ENCODE measurements at places on chromosomes 3 and 15.

GRCh38 chr15:53746101-53746500 lies 13.4 kb downstream of the WDR72 start:
- DNase-seq = no peak

DNA sequence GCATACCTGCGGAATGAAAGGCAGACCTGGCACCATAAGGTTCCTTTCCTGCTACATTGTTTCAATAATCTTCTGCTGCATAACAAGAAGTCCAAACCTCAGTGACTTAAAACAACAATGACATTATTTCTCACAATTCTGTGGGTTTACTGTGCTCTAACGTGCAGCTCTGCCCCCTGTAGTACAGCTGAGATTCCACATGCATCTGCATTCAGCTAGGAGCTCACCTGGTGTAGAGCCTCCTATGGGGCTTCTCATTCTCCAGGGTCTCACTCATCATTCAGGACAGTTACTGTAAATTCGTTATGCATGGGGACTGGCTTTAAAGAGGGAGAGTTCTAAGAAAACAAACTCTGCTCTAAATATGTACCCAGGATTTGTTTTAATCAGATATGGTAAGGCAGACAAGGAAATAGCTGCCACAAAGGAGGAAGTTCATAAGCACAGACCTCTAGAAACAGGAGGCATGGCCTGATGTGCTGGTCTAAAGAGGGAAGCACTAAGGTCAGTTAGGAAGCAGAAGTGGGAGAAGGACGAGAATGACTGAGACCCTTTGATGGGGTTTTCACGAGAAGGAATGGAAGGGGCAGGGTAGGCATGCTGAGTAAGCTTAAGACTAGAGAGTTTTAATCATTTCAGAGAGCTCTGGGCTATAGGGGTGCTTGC lies 347.0 kb downstream of the NEK10 start:
- no peak for DNase-seq

GRCh38 chr15:74317820-74318375 lies 49.5 kb downstream of the CYP11A1 start:
- peak; percentile 76 for DNase-seq

DNA sequence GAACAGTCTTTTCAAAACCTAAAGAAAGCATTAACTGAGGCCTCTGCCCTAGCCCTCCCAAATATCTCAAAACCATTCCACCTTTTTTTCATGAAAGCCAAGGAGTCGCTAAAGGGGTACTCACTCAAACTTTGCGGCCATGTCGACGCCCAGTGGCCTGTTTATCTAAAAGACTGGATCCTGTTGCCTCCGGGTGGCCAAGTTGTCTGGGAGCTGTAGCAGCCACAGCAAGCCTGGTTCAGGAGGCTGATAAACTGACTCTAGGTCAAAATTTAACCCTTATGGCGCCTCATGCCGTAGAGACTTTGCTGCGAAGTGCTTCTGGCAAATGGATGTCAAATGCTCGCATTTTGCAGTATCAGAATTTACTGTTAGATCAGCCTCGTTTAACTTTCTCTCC lies 39.5 kb downstream of the ZBTB11 start:
- no peak for DNase-seq

DNA sequence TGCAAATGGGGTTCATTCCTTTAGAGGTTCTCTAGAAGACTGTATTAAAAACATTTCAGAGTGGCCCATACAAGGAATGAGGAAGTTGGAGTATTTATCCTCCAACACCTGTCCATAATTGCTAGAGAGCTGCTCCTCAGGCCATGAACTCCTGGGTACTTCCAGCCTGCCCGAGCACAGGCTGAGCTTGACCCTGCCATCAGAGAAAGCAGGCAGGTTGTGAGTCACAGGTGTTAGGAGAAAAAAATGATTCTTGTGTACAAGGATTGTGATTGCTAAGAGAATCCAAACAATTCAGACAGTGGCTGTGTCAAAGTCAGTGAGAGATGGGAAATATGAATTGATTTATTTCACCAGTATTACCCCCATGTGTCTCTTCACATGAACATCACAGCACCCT lies 156.8 kb upstream of the GADL1 start:
- DNase-seq = no peak

- no peak for DNase-seq
Observed at GRCh38 chr15:38872732-38873131, 308.1 kb upstream of the RASGRP1 start.

DNA sequence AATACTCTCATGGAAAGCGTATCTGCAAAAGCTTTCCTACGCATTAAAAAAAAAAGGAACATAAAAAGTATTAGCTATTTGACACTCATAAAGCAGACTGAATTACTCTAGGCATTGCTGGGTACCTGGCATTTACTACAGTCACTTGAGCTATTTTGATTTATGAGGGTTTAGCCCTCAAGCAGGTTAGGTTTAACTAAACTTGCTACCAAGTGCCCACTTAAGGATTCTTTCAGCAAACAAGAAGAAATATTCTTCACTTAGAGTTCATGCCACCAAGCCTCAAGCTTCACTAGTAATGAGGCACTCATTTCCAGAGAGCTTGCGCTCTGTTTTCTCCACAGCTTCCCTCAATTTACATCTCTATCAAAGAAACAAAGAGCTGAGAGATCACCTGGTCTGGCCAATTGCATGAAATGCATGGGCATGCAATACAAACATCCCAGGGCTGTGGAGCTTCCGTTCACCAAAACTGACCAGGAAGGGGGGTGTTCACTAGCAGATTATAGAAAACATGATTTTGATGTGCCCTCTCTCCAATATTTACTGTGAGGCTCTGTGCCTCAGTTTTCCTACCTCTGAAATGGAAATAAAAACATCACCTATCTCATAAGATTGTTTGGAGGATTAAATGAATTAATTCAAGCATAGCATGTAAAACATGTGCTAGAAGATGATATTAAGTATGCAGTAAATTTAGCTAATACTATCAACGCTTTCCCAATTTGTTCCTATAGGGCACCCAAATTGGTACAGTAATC lies 217.3 kb downstream of the RORA start:
- DNase-seq = no peak

DNA sequence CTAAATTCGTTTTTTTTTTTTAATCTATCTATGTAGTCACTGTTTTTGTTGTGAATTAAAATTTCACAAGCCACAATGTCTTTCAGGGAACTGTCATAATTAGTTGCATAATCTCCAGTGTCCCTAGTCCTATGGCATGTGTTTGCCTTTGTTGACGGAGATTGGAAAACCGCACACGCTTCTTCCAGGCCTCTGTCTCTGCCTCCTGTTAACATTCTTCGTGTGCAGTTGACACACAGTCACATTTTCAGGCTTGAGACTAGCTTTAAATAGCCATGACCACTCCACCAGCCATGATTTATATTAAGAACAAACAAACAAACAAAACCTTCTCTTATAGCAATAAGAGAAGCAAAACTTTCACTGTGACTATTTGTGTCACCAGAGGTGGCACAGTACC lies 139.8 kb downstream of the DUT start:
- no peak for DNase-seq

GRCh38 chr3:12454816-12455121 lies 29.5 kb upstream of the TSEN2 start:
- DNase-seq = no peak

- DNase-seq = no peak
Observed at GRCh38 chr3:64685800-64686445, 1.9 kb downstream of the ADAMTS9 start.

DNA sequence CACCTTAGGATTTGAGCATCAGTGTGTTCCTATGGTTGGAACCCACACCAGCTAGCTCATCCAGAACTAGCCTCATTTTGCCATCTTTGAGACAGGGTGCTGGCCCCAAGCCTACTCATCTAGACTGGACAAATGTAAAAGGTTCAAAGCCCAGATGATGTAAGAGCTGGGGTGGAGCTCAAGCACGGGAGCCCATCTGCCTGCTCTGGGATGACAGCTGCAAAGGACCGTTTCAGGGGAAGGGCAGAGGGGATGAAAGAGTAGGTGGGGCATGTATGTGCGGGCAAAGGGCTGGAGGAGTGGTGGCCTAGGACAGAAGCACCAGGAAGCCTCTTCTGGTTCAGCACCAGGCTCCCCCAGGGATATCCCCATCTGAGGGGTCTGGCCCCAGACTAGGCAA lies 15.8 kb downstream of the CLK3 start:
- DNase-seq = no peak

DNA sequence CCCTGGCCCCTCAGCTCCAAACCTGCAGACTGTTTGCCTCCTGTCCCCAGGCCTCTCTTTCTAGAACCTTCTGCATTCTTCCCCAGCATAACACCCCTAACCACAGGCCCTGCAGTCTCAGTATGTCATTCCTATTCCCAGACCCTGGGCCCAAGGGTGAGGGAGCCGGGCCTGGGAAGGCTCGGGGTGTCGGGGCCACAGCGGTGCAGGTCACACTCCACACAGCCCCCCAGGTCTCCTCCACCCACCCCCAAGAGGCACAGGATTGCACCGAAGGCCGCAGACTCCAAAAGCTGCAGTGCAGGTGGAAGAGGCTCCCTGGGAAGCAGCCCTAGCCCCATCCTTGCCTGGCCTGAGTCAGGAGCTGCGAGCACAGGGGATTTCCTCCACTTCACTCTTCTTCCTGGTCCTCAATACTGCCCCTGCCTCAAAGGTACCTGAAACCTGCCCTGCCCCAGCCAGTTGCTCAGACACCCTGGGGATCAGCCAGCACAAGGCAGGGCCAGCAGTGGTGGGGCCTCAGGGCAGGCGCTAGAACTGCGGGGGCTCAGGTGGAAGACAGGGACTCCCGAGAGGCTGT lies 31.1 kb downstream of the TNK2 start:
- DNase-seq = no peak

DNA sequence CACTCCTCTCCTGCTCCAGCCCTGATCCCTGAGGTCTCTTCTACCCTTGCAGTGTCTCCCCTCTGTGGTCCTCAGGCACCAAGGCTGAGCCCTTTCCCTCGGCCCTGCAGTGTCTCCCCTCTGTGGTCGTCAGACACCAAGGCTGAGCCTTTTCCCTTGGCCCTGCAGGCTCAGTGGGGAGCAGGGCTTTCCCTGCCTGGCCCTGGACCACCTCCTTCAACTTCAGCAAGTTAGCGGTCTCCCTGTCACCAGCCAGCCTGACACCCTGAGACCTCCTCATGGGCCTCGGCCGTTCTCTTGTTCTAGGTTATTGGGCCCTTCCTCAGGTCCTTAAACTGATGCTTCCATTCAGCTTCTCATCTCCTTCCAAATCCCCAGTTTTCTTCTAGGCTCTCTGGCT lies 4.3 kb downstream of the NRROS start:
- no peak for DNase-seq

DNA sequence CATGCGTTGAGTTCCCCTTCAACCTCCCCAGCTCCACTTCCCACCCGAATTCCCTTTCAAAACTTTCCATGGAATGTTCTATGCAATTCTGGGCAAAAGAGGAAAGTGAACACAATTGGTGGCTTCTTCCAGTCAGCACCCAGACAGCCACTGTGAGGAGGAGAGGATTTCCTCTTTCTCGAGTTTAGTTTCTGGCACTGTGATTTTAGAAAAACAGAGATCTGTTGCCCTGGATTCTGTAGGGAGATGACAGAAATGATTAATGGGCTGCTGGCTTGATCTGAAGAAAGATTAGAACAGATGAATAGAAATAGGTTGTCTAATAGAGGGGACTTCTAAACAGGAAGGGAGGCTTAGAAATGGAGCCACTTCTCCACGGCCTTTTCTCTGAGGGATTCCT lies 172.0 kb downstream of the MCTP2 start:
- no peak for DNase-seq

DNA sequence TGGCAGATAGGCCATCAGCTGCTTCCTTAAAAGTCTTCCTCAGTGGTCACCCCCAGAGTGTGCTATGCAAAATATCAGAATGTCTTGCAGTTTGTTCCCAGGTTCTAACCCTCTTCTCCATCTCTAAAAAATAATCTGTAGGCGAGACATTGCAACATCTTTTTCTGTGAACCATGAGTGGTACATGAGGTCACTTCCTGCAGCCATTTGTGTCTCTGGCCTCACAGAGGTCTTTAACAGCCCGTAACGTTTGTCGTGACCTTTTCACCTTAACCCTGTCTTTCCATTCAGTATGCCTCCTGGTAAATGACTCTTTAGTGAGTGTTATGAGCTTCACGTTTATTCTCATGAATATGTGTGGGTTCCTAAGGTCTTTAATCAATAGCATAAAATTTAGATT lies 145.4 kb downstream of the KLHL25 start:
- no peak for DNase-seq

- DNase-seq = peak; percentile 77
Observed at GRCh38 chr3:167380004-167380689, at the start of gene ZBBX. Gene ZBBX, minus strand, starts transcription at chr3:167380297. Its CDS starts 7,396 bp downstream, at chr3:167372901.

- no peak for DNase-seq
Observed at GRCh38 chr15:65819563-65819960, 27.5 kb upstream of the DENND4A start.

DNA sequence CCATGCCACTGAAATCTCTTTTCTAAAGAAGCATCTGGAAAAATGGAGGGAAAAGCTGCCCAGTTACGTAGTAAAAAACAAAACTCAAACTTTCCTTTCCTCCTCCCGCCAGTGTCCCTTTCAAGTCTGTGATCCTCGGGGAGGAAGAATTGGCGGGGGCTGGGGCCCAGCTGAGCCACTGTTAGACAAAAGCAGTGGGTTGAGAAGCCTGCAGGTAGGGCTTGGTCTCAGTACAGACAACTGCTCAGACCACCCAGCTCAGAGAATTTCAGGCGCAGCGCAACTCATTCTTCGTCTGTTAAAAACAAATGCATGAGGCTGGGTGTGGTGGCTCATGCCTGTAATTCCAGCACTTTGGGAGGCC lies 117.1 kb downstream of the MYLK start:
- no peak for DNase-seq

DNA sequence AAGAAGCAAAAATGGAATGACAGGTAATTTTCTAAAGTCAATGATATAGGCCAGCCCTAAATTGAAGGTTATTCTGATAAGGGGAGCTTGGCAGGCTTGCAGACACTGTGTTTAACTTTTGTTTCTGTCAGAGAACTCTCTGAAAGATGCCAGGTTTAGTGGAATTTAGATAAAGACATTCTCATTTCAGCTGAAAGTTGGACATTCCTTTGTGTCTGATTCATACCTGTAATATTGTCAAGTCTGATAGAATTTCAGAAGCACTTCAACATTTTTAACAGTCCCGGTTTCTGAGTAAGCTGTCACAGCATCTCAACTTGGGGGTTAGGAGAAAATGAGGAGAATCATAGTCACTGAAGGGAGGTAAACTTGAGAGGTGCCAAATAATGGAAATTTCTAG lies 84.0 kb downstream of the DIPK2A start:
- DNase-seq = no peak

GRCh38 chr3:184178521-184179138 lies 4.0 kb downstream of the AP2M1 start:
- DNase-seq = no peak

DNA sequence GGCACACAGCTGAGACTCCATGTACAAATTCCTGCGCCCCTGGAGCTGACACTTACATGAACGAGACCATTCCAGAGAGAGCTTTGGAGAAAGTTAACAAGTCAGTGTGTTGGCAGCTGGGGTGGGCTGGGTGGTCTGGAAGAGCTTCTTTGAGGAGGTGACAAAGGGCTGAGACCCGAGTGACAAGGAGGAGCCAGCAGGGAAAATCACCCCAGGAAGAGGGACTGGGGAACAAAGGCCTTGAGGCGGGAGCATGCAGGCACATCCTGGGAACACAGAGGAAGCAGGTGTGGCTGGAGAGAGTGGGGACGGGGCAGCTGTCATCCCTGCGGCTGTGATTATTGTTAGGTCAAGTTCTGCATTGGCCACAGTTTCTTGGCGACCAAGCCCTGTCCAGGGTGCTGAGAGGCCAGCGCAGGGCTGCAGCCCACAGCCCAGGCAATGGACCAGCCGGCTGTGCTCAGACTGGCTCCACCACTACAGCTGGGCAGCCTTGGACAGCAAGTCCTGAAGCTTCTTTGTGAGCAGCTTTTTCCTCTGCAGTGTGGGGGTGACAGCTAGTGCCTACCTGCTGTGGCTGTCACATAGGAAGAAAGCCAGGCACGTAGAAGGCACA lies 34.2 kb upstream of the PRR23E start:
- DNase-seq = peak; percentile 22

- DNase-seq = no peak
Observed at GRCh38 chr3:114179575-114179974, 723 bp upstream of the DRD3 start.

Measured in NCI-H187 (cell line).